ENCODE measurements at places on chromosomes 11 and 22.
A peak's percentile ranks its signal among the peaks of the same experiment; 100 is the strongest.

- DNase-seq: no peak
Measured at GRCh38 chr22:49691256-49691655, 136.4 kb downstream of the BRD1 start.

GRCh38 chr11:69748637-69749036 lies 26.5 kb downstream of the FGF4 start:
- DNase-seq: no peak

- no peak for DNase-seq
Measured at GRCh38 chr11:2443406-2443805, 908 bp downstream of the TRPM5 start.

DNA sequence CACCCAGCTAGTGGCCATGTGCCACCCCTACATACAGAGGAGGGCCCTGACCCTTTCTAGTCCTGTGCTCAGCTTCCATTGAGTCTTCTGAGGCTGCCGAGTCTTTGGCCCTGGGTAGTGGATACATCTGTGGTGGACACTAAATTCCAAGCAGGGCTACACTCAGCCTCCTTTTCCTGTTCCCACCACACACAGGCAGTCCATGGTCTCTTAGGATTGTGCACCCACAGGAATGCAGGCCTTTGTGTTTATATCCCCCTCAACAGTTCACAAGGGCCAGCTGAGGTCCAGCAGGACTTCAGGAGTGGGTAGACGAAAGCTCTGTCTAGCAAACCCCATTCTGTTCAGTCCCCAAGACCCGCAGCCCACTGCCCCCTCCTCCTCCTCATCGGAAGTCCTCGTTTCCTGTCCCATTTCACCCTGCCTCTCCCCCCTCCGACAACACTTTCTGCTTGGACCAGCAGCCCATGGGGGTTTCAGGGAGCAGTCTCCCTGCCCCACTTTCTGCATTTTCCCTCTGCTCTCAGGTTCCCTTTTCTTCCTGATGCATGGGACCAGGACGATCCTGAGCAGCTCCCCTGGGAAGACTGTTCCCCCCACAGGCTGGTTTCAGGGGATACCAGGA lies 91.8 kb downstream of the SWAP70 start:
- DNase-seq: no peak

- DNase-seq: peak; percentile 94
Measured at GRCh38 chr11:67373648-67374570, 511 bp upstream of the CLCF1 start.

DNA sequence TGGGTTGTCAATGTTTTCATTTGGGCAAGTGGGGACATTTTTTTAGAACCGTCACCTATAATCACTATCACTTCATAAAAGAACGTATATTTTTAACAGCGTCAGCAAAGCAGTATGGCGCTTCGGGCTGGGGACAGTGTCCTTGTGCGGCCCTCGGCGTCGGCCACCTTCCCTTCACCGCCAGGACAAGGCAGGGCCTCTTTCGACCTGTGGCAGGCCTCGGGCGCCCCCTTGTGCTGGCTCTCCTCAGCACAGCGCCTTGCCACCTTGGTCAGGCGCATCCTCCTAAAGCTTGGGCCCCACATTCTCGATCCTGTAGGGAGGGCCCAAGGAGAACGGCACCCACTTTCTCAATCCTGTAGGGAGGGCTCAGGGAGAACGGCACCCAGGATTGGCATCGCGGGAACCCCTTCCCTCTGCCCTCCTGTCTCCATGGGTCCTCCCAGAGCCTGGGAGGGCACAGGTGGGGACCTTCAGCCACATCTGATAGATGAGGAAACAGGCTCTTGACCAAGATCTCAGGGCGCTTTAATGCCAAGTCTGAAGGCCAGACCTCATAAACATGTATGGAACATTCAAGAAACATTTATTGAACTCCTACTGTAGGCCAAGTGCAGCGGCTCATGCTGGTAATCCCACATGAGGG lies 11.5 kb upstream of the FADD start:
- no peak for DNase-seq

DNA sequence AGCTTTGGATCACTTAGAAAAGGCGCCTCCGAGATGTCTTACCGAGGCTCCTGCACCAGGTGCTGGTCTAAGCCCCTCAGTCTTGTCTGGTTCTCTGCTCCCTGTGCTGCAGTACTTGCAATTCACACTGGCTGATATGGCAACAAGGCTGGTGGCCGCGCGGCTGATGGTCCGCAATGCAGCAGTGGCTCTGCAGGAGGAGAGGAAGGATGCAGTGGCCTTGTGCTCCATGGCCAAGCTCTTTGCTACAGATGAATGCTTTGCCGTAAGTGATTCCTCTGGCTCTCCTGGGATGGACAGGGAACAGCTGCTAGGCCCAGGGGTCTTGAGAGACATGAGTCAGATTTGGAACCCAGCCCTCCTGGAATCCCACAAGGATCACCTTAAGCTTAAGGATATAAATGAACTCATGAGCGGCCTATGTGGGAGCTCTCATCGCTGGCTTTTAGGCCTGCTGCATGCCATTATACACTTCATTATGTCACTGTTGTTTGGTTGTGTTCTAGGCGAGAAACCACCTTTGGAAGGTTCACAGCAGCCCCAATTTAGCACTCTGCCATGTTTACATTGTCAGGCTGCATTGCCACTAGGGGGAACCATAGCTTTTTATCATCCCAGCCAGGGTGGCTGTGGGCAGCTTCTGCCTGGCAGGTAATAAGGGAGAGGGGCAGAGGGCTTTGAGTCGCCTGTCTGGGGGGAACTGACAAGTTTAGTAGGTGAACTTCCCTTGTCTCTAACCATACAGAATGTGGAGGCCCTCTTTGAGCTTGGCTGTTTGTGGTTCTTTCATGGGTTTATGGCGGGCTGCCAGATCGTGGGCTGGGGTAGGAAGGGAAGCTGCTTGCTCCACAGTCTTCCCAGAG lies 8.5 kb downstream of the ACAD8 start:
- DNase-seq: no peak

DNA sequence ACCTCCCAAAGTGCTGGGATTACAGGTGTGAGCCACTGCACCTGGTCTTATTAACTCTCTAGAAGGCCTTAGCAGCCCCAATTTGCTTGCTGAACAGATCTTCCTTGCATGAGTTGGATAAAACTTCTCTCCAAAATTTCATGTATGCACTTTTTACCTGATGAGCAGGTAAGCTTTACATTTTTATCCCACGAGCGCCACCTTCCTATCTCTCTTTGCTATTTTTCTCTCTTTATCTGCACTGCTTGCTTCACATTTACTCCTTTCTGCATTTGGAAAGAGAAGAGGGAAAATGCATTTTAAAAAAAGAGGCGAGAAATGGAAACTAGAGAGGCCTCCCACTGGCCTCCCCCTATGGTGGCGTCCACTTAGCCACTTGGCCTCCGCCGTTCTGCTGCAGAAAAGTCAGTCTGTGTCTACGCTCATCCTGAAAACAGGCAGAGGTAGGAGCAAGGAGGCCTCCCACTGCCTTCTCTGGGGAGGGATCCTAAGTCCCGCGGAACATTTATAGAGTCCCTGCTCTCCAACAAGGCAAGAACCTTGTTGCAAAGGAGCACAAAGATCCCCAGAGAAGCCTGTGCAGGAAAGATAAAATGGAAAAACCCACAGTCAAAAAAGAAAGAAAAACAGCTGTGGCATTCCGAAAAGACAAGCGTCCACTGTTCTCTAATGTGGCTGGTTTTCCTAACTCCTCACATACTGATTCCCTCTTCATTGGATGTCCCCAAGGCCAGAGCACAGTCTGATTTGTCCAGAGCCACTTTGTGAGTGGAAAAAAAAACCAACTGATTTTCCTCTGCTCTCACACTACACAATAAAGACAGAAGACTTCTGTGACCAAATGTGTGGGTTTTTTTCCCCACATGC lies 62.2 kb upstream of the INCENP start:
- DNase-seq: no peak

GRCh38 chr22:36727927-36728488 lies 24.5 kb upstream of the CACNG2 start:
- DNase-seq: no peak

DNA sequence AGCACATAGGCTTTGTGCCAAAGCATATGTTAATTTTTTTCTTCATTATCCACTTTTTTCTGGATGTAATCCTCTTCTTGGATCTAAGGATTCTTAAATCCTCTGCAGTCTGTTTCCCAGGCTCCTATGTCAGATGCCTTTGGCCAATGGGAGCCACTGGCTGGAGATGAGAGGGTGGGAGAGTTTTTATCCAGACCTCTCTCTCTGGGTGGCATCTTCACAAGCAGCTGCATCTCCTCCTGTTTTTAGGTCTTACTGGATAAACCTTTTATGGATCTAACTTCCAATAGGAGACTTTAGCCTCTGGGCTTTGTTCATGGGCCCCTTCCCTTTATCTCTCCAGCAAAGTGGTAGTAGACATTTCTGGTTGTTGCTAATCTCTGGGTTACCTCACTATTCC lies 22.4 kb upstream of the MPPED2 start:
- DNase-seq: no peak

DNA sequence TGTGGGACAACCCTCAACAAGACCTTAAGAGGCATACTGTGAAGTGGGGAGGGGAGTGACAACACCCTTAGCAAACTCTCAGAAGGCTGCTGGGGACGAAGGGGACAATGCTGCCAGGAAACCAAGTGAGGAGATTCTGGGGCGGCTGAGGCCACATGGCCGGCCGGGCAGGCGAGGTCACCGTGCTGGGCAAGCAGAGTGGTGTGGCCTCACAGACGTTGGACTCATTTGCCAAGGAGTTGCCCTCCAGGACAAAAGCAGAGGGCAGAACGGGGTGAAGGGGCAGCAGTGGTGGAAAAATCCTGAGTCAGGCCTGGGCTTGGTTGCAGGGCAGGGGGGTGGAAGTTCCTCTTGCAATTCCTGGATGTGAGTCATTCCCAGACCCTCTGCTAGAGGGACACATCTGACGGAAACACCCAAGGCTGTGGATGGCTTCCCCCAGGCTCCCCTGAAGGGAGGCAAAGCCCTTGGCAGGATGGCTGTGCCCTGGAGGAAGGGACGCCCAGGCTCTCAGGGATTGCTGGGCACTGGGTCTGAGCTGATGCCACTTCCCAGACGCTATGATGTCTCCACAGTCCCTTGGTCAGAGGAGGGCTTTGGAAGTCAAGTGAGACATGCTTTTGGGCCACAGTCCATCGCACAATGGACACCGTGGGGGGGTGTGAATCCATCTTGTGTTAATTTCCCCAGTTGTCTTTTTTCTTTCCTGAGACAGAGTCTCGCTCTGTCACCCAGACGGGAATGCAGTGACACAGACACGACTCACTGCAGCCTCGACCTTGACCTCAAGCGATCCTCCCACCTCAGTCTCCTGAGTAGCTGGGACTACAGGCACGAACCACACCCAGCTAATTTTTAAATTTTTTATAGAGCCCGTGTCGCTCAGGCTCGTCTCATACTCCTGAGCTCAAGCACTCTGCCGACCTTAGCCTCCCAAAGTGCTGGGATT lies 16.2 kb upstream of the SHANK3 start:
- DNase-seq: peak; percentile 30

DNA sequence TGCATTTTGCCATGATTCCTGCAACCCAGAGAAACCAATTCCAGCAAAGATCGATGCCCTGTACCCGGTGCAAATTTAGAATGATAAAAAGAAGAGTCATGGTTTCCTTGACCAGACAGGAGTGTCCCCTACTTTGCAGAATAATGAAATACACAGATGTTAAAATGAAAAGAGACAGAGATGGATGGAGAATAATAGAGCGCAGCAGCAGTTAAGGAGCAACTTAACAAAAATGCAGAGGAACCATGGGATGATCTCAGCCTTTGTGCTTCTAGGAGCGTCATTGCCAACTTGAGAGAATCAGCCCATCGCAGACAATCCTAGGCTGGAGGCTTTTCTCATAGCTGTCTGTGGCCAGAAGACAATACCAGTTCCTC lies 127.1 kb downstream of the LDLRAD3 start:
- DNase-seq: no peak

GRCh38 chr11:3949125-3949524 lies 93.7 kb downstream of the STIM1 start:
- no peak for DNase-seq

DNA sequence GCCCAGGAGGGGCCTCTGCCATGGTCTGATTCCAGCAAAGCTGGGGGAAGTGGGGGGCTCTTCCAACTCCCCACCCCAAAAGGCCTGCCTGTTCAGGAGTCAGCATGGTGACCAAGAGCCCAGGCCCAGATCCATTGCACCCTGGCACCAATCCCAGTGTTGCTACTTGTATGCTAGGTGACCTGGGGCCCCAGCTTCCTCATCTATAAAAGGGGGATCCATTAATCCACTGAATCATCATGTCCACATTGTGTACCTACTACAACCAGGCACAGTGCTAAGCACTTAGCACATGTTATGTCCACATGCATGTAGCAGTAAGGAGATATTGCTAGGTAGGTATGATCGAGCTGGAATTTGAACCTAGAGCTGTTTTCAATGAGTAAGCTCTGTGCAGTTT lies 2.0 kb downstream of the SYT12 start:
- no peak for DNase-seq

GRCh38 chr11:105034813-105035620 lies at the start of gene CASP1:
CASP1 (minus strand) TSS chr11:105035144; CDS start chr11:105035113, 31 bp downstream.
- peak; percentile 72 for DNase-seq

GRCh38 chr22:44524806-44525205 lies 26.8 kb upstream of the RTL6 start:
- DNase-seq: no peak

GRCh38 chr11:783581-784015 lies 6.3 kb downstream of the CEND1 start:
- DNase-seq: peak; percentile 88

DNA sequence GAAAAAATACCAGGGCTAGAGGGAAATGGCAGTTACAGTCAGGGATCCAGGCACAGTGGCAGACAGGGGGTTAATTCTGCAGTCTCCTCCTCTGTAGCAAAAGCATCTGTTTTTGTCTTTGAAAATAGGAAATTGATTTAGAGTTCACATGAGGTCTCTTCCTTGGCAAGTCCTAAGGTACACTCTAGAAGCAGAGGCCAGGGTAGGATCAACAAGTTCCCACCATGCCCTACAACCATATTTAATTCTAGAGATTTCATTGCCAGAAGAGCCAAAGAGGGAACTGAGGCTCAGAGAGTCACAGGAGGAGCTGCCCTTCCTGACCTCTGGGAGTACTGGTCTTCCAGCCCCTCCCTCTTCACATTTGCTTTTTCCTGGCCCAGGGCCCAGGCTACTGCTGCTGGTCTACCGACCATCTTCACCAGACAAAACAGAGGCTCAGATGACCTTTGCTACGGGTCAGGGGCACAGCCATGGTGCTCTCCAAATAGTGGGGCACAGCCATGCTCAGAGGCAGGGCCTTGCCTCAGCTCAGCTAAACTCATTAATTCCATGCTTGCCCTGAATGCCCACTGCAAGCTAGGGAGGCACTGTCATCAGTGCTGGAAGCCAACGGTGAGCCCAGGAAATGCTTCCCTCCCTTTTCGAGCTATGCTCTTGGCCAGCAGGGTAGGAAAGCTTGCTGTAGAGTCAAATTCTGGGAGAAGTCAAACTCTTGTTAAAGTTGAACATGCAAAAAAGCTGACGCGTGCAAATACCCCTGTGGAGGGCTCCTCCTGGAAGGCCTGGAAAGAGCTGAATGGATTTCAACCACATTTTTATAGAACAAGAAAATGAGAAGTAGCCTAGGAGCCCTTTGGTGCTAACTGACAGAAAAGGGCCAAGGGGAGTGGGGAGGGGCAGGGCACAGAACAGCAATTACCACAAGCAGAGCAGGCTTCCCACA lies 11.7 kb upstream of the CHRM4 start:
- no peak for DNase-seq

GRCh38 chr11:118939953-118940598 lies 14.3 kb upstream of the BCL9L start:
- no peak for DNase-seq

Measured in fibroblast of the conjunctiva (primary cell).